Suppressor macrophage treated with lipopolysaccharide for 4 hours (primary cell): ENCODE measurements at places on chromosomes 5 and 9.

- DNase-seq: no peak
Observed at GRCh38 chr5:2381861-2382260, 369.6 kb downstream of the IRX2 start.

DNA sequence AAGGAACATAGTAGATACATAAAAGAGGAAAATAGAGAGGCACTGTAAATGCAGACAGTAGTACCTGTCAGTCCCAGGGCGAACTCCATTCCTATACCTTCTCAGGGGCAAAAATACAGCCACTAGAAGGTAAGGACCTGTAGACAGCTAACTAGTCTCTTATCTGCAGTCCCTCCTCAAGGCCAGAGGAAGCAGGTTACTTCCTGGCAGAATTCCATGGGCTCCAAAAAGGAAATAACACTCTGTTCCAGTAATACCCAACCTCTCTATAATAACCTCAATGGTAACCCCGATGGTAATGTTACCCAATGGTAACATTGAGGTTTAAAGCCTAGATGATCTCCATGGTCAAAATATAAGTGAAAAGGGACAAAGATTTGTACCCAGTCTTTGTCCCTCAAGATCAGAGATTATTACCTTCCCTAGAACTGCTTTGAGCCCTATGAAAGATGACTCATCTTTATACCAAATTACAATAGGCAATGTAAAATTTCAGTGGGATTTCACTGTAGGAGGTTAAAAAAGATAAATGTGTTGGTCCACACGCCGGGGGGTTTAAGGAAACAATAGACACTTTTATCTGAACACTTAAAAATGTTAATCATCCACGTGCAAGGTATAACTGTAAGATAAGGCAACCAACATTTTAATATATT, 113.0 kb downstream of the DENND1A start:
- DNase-seq: no peak

- DNase-seq: peak; percentile 91
Observed at GRCh38 chr5:147805030-147805454, 22.5 kb upstream of the JAKMIP2 start.

DNA sequence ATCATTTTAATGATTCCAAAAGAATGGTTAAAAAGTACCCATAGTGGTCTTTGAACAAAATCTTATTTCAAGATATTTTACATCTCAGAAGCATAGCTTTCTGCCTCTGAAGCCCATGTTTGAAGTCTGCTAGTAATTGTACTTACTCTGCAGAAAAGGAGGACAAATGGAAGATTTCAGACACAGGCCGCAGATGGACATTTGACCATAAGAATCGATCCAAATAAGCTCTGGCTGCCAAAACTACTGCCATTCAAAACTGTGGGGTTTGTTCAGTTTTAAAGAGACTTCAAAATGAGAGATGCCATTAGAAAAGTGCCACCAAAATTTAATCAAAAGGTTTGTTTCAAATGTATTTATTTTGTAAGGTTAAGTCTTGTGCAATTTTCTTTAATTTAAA, 306.7 kb downstream of the DTWD2 start:
- no peak for DNase-seq

- DNase-seq: peak; percentile 7
Observed at GRCh38 chr5:176775409-176775808, 35.0 kb upstream of the UNC5A start.

DNA sequence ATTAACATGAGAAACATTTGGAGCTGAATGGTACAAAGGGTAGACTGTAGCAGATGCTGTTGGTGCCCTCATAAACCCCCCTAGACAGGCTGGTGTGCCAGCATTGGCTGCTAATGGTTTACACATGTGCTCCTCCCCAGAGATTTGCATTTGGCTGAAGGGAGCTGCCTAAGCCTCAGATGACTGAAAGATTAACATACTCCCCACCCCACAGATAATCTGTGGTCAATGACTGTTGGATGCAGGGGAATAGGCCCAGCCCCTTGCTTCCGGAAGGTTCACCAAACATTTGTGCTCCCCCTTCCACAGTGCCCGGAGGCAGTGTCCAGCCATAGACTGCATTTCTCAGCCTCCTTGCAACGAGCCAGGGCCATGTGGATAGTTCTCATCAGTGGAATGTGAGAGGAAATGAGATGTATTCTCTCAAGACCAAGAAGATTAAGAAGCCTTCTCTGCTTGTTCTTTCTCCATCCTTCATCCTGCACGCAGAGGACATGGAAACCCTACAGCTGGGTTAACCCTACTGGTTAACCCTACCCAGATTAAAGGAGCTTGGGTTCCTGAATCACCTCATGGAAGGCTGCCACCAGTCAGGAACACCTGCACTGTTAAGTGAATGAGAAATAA, 79.6 kb downstream of the PHAX start:
- no peak for DNase-seq

GRCh38 chr9:7983490-7983889, 183.9 kb upstream of the DMAC1 start:
- no peak for DNase-seq
